Lung microvascular endothelial cell (primary cell): ENCODE measurements at places on chromosomes 3 and 15. TPM values are rescaled to one million over a fixed set of nuclear protein-coding genes. Genes with fewer than 3 reads are reported as not detected.

- DNase-seq, result no peak
These were observed 10.9 kb downstream of the SEMA7A start for GRCh38 chr15:74422652-74423430.

DNA sequence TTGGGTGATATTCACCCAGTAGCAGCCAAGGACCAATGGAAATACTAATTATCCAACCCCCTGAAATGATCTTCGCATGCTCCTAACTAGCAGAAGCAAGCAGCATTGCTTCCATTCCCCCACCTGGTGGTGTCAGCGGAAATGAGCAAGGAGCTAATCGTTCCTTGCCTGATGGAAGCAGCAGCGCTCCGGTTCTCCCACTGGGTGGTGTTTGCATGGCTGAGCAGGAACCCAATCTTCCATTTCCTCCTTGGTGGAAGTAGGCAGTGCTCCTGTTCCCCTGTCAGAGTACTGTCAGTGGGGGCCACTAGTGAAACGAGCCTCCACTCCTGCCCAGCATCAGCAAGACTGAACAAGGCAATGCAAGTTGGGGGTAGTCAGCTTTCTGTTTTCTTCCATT lies 311.5 kb downstream of the CACNA2D3 start:
- no peak for DNase-seq

GRCh38 chr3:61181874-61182273 lies 69.4 kb downstream of the FHIT start:
- no peak for DNase-seq

GRCh38 chr3:148790851-148791735 lies 36.5 kb upstream of the CPB1 start:
- DNase-seq, result no peak

DNA sequence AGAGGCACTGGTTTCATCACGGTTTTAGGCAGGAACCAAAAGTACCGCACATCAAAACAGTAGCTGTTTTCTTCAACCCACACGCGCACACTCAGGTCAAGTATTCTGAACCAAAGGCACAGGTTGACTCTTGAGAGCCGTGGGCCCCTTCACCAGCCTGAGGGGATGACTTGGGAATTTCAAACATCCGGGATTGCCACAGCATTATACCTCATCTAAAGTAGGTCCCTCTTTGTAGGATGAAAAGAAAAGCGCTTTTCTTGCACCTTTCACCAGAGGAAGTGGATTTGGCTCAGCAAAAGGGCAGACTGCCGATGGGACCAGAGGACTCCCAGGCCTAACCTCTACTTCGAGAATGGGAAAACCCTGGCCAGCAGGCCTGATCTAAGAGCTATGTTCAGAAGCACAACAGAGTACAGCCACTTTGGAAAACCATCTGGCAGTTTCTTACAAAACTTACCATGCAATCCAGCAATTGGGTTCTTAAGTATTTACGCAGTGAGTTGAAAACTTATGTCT lies 88.2 kb upstream of the PROK2 start:
- no peak for DNase-seq

Gene CCR8
- total RNA-seq, result not detected in 2 replicates

DNA sequence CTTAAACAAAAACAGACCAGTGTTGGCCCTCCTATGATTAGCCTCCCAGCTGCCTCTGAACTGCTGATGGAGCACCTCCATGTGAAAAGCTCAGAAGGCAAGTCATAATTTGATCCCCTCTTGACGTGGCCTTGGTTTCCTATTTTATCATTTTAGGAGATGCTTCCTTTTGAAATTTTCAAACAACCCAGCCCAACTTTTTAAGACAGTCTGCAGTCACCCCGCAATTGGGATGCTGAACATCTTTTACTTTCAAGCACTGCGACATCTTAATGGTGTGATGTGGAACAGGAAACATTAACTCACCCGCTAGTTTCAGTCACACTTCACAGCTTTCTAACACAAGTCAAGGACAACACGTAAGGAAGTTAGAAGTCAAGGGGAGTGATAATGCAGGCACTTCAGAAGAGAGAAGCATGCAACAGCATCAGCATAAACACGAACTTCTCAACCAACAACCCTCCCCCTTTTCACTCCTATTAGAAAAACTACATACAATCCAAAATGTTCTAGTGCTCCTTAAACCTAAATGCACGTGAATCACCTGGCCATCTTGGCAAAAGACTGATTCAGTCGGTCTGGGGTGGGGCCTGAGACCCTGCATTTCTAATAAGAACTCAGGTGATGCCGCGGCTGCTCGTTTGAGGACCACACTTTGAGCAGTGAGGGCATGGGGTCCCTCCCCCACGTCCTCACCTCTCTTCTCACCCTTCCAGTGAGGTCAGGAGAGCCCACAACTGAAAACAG lies 161.5 kb downstream of the FOXP1 start:
- DNase-seq, result no peak

- DNase-seq, result no peak
These were observed 1.9 kb upstream of the ROPN1 start for GRCh38 chr3:123993818-123994217.

- DNase-seq, result peak; percentile 61
These were observed 4.8 kb upstream of the MECOM start for GRCh38 chr3:169668072-169668956.

Gene PPP1R14D
- not detected in 2 replicates for total RNA-seq

Gene ALDH1L1
- not detected in 2 replicates for total RNA-seq

DNA sequence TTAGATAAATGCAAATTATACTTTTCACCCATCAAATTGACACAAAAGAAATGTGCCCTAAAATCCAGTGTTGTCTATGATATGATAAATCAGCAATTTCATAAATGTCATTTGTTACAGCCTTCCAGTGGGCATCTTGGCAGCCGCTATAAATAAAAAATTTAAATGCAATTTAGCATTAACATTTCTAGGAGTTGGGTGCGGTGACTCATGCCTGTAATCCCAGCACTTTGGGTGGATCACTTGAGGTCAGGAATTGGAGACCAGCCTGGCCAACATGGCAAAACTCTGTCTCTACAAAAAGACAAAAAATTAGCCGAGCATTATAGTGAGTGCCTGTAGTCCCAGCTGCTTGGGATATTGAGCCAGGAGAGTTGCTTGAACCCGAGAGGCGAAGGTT lies 65.9 kb upstream of the POMGNT2 start:
- DNase-seq, result no peak

- DNase-seq, result no peak
These were observed 203.6 kb upstream of the WNT5A start for GRCh38 chr3:55690726-55691125.

Gene ZIC1
- not detected in 2 replicates for total RNA-seq

DNA sequence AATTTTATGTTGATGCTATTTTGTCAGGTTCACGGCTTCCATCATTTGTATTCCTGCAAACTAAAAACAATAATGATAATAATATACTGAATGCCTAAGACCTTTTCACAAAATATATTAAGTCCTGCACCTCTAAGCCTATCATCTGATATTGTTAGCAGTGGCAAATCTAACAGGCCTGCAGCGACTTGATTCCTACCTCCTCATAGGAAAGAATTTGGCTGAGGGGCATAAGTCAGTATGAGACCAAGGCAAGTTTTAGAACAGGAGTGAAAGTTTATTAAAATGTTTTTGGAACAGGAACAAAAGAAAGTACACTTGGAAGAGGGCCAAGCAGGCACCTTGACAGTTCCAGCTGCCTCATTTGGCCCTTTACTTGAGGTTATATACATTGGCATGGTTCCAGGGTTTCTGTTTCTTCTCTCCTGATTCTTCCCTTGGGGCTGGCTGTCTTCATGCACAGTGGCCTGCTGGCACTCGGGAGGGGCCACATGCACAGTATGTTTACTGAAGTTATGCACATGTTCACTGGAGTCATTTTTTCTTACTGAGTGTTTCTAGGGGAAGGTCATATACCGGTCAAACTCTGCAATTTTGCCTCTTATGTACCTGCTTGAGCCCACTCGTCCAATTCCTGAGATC lies 418.1 kb downstream of the EPHA6 start:
- DNase-seq, result no peak

DNA sequence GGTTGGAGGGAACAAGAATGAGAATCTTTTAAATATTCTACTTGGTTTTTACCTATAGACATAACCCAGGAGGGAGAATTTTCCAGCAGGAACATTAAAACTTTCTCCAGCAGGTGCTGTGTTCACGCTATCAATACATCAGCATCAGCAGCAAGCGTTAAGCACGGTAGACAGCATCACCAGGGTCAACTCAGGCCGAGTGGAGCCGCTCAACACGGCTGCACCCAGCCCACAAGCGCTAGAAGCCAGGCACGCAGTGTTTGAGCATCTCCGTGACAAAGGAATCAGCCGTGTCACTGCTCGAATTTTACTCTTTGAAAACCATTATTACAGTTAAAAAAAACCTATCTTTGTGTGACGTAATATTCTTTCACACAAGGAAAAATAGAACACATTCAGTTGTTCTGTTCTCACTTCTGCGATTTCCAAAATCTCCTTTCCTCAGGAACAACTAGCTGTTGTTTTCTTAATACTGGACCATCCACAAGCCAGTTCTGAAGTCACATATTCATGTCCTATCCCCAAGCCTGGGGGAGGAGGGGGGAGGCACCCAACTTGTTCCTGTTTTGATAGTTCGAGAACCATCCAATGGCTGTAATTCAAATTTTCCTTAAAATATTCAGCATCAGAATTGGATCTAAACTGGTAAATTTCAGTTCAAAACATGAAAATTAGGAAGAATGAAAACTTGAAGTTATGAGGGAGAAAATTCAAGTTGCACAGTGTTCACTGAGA lies 77.9 kb downstream of the ADAMTS17 start:
- DNase-seq, result no peak

DNA sequence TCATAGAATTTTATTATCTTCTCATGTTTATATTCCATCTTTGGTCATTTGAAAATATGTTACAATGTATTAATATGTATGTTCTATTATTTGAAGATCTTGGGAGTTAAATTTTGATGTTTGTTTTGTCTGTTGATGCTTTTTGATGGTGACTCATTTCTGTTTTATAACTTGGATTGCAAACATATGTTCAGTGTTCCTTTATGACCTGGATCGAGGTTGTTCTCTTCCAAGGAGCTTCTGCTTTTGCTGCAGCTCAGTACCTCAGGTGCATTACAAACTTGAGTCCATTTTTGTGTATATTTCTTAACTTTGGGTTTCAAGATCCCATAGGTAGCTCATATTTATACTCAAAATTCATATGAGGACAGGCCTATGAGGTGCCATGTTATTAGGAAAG lies 37.1 kb downstream of the ESYT3 start:
- no peak for DNase-seq

GRCh38 chr15:29093696-29094343 lies 175.8 kb downstream of the NSMCE3 start:
- no peak for DNase-seq

Gene LYZL4
- not detected in 2 replicates for total RNA-seq

Gene THAP10
- total RNA-seq, result 0.60 and 0.87 TPM in 2 replicates

GRCh38 chr15:64892847-64893403 lies 18.8 kb upstream of the ANKDD1A start:
- DNase-seq, result no peak

DNA sequence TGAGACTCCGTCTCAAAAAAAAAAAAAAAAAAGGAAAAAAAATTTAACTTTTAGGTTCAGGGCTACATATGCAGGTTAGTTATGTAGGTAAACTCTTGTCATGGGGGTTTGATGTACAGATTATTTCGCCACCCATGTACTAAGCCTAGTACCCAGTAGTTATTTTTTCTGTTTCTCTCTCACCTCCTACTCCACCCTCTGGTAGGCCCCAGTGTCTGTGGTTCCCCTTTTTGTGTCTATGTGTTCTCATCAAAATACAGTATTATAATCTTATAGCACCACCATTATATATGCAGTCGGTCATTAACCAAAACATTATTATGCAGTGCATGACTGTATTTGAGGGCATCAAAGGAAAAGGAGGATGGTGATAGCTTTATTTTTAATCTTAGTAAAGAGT lies 47.3 kb downstream of the CHP1 start:
- DNase-seq, result no peak

DNA sequence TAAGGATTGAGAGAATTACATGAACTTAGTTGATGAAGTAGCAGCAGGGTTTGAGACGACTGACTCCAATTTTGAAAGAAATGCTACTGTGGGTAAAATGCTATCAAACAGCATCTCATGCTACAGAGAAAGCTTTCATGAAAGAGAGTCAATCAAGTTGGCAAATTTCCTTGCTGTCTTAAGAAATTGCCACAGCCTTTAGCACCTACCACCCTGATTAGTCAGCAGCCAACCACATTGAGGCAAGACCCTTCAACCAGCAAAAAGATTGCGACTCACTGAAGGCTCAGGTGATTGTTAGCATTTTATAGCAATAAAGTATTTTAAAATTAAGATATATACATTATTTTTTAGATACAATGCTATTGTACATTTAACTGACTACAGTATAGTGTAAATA lies 80.9 kb downstream of the RAP2B start:
- DNase-seq, result no peak

GRCh38 chr15:31464216-31465082 lies 137.8 kb downstream of the KLF13 start:
- no peak for DNase-seq

Gene FBXO40
- total RNA-seq, result under 0.01 TPM in 1 of 2 replicates, not detected in the other

DNA sequence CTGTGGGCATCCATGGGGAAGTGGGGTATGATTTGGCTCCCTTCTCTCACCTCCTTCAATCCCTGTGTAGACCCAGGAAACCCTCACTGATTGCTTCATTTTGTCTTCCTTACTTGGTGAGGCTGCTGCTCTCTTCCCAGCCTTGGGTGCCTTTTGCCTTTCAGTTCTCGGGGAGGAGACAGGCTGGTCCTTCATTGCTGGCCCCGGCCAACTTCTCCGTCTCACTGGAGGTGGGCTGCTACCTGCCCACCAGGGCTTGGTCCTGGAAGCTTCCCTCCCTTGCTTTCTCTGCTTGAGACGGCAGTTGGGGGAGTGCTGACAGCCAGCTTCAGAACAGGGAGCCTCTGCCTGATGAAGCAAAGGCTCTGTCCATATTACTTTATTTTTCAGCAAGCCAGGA lies 4.7 kb downstream of the FOXL2 start:
- DNase-seq, result no peak

- peak; percentile 72 for DNase-seq
These were observed 56.1 kb upstream of the CPNE4 start for GRCh38 chr3:132090921-132091320.

GRCh38 chr15:68767833-68768232 lies 52.9 kb downstream of the ANP32A start:
- no peak for DNase-seq

Gene LIPC
- total RNA-seq, result 0.22 TPM in 1 of 2 replicates, not detected in the other

Gene CELF6
- total RNA-seq, result 0.20 TPM in 1 of 2 replicates, not detected in the other

- DNase-seq, result peak; percentile 64
These were observed 24.3 kb downstream of the FILIP1L start for GRCh38 chr3:100089812-100090668.
